Ascending aorta (tissue), 2 donors: ENCODE measurements at places on chromosomes 3 and 15. TPM values are rescaled to one million over a fixed set of nuclear protein-coding genes. Genes with fewer than 3 reads are reported as not detected.

Gene OR5AC2
- total RNA-seq = not detected

Gene MYO1E
- 48.0 TPM for total RNA-seq

Gene SLC22A13
- total RNA-seq = not detected

Gene RARRES1
- 520 TPM for total RNA-seq

Gene PAQR5
- 1.1 TPM for total RNA-seq

Gene CRBN
- total RNA-seq = 114 TPM

DNA sequence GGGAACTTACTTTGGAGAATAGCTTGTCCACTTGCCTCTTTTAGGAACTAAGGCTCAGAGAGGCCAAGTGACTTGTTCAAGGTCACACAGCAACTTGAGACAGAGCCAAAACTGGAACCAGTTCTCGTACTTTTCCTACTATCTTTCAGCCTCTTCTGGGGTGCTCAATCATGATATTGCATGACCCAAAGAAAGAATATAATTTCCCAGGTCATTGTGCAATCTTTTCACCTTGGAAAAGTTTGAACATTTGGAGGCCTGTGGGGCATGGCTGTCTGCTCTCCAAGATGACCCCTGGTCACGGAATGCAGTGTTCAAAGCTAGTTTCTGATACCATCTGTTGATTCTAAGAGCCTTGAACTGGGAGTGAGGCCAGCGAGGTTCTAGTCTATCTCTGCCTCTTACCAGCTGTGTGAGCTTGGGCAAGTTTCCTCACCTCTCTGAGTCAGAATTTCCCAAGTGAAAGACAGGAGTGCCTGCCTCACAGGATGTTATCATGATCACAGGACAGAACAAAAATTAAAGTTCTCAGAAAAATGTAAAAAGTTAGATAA is 89.7 kb downstream of the BDH1 start:
- DNase-seq = no peak

DNA sequence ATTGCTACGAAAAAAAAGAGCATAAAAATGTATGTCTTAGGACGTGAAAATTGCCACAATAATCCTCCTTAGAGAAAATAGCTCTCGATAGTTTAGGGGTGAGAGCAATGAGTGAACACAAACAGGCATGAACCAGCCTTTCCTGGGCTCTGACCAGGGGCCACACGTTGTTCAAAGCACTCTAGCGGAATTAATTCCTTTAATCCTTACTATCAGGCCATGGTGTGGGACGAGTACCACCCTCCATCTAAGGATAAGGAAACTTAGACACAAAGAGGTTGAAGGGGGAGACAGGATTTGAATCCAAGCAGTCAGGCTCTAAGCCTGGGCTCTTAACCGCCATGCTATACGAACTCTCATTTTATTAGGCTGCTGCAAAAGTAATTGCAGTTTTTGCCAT is 81.9 kb upstream of the CACNA2D3 start:
- DNase-seq = no peak

GRCh38 chr15:47582233-47582632 is 135.1 kb upstream of the SEMA6D start:
- DNase-seq = no peak

DNA sequence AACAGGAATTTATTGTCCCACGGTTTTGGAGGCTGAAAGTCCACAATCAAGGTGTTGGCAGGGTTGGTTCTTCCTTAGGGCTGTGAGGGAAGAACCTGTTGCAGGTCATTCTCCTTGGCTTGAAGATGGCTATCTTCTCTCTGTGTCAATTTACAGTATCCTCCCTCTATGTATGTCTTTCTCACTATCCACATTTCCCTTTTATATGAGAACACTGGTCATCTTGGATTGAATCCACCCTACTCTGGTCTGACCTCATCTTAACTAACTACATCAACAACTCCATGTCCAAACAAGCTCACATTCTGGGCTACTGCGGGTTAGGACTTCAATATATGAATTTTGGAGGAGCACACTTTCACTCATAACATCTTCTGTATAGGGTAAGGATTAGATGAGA is 61.9 kb downstream of the CLDN1 start:
- no peak for DNase-seq

DNA sequence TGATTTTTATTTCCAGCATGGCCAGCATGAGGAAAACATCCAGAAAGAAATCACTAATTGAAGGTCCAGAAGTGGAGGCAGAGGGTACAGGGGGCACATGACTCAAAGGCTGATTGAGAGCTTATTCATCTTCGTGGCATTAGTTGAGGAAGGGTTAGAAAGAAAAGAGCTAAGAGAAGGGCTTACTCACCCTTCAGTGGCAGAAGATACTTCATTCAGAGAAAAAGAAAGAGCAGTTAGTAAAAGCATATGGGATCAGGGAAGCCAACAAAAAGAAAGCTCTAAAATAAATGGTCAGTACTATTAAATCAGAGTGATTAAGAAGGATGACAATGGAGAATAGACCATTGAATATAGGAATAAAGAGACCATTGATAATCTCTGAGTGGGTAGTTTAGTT is 25.2 kb downstream of the GAP43 start:
- no peak for DNase-seq

DNA sequence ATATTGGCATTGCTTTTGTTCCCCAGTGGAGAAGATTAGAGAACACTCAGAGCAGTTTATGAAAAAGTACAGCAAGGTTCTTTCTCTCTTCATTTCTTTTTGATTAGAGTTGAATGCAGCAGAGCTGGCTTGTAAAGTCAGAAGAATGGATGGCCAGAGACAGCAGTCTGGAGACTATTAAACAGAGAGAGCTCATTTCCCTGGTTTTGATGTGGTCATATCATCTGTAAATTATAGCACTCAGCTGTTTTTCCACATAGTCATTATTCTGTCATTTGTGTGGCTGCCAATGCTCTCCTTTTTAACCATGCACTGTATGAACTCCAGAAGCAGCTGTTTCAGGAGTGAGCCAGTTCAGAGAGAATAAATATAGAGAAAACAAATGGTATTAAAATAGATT is 177.4 kb upstream of the CRBN start:
- DNase-seq = no peak

DNA sequence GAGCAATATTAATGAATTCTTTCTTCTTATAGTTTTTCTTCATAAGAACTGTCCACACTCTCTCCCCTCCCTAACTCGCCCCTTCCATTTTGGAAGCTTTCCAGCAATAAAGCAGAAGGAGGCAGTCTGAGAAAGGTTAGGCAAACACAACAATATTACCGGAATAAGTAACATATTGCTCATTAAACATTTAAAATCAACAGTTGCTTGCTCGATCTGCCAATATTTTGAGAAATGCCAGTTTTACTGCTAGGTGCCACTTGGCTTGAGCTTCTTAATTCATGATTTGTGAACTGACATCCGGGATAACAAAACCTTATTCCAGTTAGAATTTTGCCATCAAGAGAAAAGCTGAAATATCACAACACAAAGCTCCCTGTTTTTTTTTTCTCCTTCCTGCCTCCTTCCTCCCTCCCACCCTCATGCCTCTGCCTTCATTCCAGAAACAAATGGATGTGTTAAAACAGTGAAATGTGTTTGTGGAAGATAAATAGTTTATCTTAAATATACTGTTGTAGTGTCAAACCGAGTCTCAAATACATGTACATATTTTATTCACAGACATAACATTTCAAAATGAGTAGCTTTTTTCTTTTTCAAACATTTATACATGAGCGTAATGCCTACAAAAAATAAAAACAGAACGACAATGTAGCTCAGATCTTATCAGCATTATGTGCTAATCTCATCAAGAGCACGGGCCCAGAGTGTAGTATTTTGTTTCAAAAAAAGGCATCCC is 253.7 kb downstream of the GAP43 start:
- no peak for DNase-seq

DNA sequence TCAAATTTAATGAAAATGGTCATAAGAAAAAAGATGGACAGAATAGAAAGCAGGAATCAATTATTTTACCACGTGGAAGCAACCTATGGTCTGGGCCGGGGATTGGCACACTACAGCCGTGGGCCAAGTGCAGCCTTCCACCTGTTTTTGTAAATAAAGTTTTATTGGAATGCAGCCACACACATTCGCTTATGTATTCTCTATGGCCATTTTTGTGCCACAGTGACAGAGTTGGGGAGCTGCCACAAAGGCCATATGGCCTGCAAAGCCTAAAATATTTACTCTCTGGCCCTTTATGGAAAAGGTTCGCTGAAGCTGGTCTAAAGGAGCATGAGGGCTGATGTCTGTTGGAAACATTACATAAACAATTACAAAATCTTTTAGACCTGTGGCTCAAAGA is 144.8 kb downstream of the TMCO5A start:
- DNase-seq = no peak

GRCh38 chr15:47741082-47741481 is 23.8 kb downstream of the SEMA6D start:
- DNase-seq = no peak

GRCh38 chr3:88046766-88047165 is 12.0 kb downstream of the CGGBP1 start:
- no peak for DNase-seq
